ENCODE measurements at places on chromosomes 4 and X.

DNA sequence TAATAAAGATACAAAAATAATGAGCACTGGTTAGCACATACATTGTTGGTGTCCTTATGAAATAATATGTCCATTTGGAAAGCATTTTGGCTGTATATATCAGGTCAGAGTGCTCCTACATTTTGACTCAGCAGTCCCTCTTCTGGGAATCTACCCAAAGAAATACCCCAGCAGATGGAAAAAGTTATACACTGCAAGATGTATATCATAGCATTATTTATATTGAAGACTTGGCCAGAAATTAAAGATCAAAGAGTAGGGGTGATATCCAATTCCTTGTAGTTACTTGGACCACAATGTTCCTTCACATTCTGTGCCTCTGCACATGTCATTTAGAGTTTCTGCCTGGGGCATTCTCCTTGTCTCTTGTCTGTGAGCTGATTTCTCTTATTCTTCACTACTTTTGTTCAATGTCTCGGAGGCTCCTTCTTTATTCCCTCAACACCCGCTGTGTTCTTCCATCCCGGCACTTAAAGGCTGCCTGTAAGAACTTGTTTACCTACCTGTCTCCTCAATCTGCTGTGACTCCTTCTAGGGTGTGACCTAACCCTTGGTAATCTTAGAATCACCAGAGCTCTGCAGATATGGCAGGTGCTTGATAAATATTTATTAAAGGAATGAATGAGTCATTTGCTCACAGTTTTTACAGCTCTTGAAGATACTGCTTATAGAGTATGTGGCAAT is 3.1 kb upstream of the TSPAN5 start:
- no peak for DNase-seq

DNA sequence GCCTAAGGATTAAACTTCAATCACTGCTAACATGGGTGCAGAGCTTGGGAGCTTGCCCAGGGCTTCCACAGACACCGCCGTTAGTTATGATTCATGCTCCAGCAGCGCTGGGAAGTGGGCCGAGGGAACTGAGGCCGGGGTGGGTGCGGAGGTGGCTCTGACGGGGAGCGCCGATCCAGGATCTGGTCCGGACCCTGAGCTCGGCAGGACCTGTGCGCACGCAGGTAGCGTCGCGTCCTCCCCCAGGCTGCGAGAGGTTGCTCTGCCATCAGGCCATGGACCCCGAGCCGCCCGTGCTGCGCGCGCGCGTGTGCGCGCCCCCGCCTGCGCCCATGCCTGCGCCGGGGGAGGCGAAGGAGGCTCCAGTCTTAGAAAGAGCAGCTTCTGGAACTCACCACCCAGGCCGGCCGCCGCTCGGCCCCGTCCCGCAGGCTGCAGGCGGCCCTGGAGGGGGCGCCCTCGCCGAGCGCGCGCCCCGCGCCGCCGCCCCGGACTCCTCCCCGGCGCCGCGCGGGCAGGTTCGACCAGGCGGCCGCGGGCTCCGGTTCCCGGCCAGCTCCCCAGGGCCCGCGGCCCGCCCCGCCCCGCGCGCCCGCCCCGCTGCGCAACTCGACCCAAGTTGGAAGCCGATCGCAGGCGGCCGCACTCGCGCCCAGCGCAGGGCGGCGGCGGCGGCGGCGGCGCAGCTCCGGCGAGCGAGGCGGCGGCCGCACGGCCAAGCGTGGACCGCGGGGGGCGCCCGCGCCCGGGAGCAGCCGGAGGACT is 732 bp upstream of the ADRA2C start:
- DNase-seq = no peak

DNA sequence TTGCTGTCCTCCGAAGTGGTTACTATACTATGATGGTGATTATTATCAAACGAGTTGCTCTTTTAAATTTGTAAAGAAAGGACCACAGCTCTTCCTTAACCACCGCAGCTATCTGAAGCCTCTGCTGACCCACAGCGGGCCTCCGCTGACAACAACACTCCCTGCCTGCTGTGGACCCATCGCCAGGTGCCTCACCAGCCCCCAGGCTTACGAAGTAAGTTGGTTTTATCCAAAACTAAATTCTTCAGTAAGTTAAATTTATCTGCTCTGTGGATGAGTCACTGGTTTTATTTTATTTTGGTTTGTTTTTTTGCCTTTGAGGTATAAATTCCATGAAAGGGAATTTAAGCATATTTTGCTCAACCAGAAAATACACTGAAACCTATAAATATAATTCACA is 54.7 kb downstream of the SLC9A6 start:
- no peak for DNase-seq

GRCh38 chr4:107699466-107700206 is 20.4 kb downstream of the PAPSS1 start:
- DNase-seq = no peak

DNA sequence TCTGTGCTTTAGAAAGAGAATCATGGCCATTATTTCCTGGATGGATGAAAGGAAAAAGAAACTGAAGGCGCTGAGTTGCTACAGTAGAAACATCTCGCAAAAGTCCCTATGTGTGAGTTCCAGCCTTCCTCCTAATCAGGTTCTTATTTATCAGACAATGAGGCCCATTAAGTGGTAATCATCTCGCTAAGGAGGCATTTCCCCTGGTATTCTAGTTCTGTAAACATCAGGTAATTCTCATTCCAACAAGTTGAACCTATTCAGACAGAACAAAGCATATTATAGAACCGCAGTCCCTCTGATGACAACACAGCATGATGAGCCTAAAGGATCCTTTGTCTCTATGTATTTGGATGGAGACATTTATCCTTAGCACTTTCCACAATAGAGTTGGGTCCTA is 205.7 kb upstream of the MAOA start:
- DNase-seq = no peak

GRCh38 chrX:30582664-30583063 is 5.1 kb upstream of the TASL start:
- DNase-seq = no peak

DNA sequence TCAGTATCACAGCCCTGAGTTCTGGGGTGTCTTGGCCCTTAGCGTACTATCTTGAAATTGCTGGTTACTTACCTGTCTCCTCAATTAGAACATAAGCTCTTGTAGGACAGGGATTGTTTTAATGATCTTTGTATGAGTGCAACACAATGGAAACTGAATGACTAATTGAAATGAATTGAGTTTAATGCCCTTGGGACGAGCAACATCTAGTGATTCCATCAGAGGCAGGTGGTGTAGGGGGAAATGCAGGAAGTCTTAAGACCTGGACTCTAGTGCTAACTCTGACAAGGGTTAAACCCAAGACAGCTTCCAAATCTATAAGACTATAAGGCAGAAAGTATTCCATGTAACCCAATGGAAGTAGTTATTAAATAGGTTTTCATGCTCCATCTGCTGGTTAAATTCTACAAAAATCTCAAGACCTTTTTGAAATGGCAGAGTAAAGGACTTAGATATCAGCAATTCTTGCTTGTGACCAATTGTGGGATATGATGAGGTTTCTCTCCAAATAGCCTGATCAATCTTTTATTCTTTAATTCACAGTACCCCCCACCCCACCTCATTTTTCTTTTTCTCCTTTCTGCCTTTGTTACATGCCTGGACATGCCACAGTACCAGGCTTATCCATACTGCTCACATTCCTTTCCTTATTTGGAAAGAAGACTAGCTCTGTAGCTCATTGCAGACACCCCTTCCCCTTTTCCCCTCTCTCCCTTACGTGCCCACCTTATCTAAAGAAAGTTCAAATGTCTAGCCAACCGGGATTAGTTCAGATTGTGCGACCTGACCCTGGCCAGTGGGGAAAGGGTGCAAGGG is 340.8 kb downstream of the PAPSS1 start:
- no peak for DNase-seq

GRCh38 chr4:7037425-7037824 is 5.7 kb upstream of the TADA2B start:
- no peak for DNase-seq

- no peak for DNase-seq
Measured at GRCh38 chr4:89055157-89056080, 1.6 kb downstream of the FAM13A start.

DNA sequence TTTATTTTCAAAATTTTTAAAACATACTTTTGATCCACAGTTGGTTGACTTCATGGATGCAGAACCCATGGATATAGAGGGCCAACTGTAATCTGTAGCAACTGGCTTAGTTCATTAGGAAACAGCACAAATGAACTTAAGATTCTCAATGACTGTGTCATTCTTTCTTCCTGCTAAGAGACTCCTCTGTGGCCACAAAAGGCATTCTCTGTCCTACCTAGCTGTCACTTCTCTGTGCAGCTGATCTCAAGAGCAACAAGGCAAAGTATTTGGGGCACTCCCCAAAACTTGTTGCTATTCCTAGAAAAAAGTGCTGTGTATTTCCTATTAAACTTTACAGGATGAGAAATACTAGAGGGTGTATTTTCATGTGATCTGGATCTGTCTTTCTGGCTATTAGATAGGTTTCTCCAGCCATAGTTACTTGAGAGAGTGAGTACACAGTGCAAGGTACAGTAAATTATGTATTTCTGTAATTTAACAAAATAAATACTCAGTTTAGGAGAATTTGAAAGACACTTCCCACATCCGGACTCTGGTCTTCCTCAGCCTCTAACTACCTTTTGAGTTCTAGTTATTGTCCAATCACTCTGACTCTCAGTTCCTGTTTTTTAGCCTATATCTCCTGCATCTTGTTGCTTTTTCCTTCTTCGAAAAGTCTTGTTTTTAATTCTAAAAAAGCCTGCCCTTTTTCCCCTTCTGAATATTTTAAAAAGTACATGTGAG is 21.8 kb downstream of the TLR2 start:
- DNase-seq = no peak

- no peak for DNase-seq
Measured at GRCh38 chr4:100929758-100930157, 411.9 kb upstream of the EMCN start.

GRCh38 chr4:48483777-48484493 is 792 bp downstream of the SLC10A4 start:
- no peak for DNase-seq

DNA sequence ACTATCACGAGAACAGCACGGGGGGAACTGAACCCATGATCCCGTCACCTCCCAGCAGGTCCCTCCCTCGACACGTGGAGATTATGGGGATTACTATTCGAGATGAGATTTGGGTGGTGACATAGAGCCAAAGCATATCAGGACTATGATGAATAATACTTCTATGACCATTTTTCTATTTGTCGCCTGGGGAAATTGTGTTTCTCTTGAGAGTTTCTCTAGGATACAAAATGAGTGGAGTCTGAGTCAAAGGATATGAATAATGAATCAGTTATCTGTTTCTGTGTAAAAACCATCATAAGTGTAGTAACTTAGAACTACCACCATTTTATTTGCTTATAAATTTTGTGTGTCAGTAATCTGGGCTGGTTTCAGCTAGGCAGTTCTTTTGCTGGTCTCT is 533.0 kb upstream of the ARX start:
- no peak for DNase-seq

- no peak for DNase-seq
Measured at GRCh38 chr4:159484864-159485263, 382.0 kb downstream of the RAPGEF2 start.

DNA sequence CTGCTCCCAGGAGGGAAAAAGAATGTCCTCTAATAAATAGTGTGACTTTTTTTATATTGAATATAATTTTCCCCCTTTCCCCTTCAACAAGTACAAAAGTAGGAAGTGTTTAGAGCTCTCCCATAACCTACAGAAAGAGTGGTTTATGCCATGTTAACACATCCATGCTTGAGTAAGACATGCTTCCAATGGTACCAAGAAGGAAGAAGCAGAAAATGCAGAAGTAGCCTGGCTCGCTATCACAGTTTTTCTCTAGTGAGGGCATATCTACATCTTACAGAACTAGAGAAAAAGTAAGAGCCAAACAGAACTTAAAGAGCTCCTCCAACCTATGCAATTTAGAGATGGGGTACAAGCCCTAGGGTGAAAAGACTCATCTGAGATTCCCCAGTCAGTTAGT is 82.5 kb downstream of the ARHGEF9 start:
- DNase-seq = no peak

DNA sequence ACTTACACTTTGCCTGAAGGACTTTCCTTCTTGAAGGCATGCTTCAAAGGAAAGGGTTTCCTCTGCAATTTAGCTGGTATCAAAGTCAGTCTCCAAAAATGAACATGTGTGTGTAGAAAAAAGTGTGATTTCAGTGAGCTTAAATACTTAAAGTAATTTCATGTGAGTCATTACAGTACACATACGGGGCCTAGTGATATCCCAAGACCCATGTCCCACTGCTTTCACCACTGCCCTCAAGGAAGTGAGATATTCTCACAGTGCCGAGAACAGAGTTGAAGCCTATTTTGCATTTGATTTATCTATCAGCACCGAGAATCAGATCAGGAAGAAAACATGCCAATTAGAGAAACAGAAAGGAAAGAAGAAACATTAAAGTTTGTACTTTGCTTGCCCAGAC is 61.0 kb downstream of the CHST7 start:
- no peak for DNase-seq

DNA sequence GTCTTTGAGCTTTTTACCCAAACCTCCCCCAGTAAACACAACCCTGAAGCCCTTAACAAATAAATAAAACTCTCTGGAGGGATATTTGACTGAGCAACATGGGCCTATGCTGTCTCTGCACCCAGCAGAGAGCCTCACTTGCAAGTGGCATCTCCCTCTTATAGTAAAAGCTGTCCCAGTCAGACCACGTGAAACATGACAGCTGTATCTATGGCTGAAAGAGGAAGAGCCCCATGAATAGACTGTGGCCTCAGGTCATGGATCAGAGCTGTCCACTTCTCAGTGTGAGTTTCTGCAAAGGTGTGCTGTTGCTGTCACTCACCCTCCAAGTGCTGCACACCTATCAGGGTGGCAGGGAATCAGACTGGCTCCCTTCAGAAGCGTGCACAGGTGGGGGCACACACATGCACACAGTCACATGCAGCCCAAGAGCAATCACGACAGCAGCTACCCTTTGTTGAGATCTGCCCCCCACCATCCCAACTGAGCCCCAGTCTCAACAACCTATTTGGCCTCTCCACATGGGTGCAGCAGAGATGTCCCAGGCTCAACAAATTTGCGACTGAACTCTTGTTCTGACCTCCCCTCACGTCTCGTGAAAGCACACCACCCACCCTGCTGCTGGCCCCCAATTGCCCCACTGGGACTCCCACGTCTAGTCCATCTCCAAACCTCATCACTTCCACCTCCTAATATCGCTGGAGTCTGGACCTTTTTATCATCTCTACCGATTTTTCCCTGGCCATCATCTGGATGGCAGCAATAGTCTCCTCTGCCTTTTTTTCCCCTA is 45.6 kb downstream of the NAT8L start:
- no peak for DNase-seq

- DNase-seq = no peak
Measured at GRCh38 chrX:67536564-67536963, 7.3 kb upstream of the AR start.

- DNase-seq = no peak
Measured at GRCh38 chr4:129377131-129377845, 281.3 kb downstream of the C4orf33 start.

GRCh38 chrX:31464306-31464915 is 392.6 kb upstream of the FTHL17 start:
- DNase-seq = no peak

Measured in stimulated activated CD8-positive, alpha-beta memory T cell treated with anti-CD3 and anti-CD28 coated beads, Interleukin-4, amount 100 ng/mL, for 4 hours (primary cell).